ENCODE measurements at places on chromosomes 16 and 17. TPM values are rescaled to one million over a fixed set of nuclear protein-coding genes. Genes with fewer than 3 reads are reported as not detected.

The SLC16A5 gene
- total RNA-seq: 6.0 TPM

- no peak overlapping the region for H3K4me3 ChIP-seq
- no peaks in the 10 kb centered on the region for H3K4me1 ChIP-seq
- no peaks in the 10 kb centered on the region for H3K36me3 ChIP-seq
- H3K27me3 ChIP-seq: peaks cover 57% of the 10 kb centered on the region
- no peak overlapping the region for H3K27ac ChIP-seq
- no peak for DNase-seq
Observed at GRCh38 chr16:77445324-77445723, 10.5 kb upstream of the ADAMTS18 start.

DNA sequence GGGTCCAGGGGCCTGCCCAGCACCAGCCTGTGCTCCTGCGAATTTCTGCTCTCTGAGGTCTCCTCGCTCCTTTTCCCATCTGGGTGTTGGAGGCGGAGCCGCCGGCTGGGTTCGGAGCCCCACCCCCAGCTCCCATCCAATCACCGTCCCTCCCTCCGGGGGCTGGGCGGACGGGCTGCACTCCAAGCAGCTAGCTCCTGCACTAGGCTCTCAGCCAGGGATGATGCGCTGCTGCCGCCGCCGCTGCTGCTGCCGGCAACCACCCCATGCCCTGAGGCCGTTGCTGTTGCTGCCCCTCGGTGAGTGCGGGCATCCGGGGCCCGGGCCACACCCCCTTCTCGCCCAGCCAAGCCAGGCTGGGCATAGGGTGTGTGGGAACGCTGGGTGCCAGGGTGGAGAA is at the start of gene NRN1L:
Gene NRN1L (plus strand): TSS at position 202 of the 400 bp plus-strand sequence. CDS start 19 bp downstream, at position 221.
- peaks cover 5% of the 10 kb centered on the region for H3K4me1 ChIP-seq
- peak; percentile 72 for DNase-seq
- peaks cover 5% of the 10 kb centered on the region for H3K36me3 ChIP-seq
- H3K27me3 ChIP-seq: no peaks in the 10 kb centered on the region

- no peak overlapping the region for H3K4me3 ChIP-seq
- H3K27ac ChIP-seq: no peak overlapping the region
- H3K27me3 ChIP-seq: no peaks in the 10 kb centered on the region
- H3K4me1 ChIP-seq: no peaks in the 10 kb centered on the region
- H3K36me3 ChIP-seq: peaks cover 2% of the 10 kb centered on the region
- no peak for DNase-seq
Observed at GRCh38 chr16:64882078-64882784, 239.6 kb downstream of the CDH11 start.

DNA sequence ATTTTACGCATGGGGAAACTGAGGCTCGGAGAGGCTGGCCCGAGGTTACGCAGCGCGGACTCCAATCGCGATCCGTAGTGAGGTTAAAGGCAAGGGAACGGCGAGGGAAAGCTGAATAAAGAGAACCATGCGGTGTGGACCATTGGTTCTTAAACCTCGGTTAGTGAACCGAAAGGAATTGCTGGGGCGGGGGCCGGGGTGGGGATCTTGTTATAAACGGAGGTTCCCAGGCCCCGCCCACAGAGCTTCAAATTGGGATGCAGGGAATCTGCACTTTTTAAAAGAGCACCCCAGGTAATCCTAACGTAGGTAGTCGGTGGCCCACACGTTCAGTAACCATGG is 524 bp downstream of the IQCK start:
- DNase-seq: no peak
- H3K36me3 ChIP-seq: peaks cover 19% of the 10 kb centered on the region
- H3K27me3 ChIP-seq: no peaks in the 10 kb centered on the region
- no peak overlapping the region for H3K27ac ChIP-seq
- H3K4me3 ChIP-seq: peak overlapping the region; percentile 99

The DCTPP1 gene
- 91.6 TPM for total RNA-seq

DNA sequence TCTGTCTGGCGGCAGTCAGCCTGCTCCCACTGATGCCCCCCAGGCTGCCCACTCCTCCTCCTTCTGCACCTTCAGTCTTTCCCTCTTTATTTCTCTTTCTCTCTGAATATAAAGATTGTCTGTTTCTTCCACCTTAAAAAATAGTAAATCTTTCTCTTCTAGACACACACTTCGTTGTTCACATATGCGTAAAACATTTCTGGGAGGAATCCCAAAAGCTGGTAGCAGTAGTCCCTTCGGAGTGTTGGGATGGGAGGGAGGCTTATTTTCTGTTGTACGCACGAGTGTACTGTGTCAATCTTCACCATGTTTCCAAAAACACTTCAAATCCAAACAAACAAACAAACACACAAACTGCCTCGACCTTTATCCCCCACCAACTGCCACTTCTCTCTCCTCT is 9.9 kb downstream of the OSBPL7 start:
- no peak overlapping the region for H3K4me3 ChIP-seq

Measured in neural crest cell (in vitro differentiated cells).